ENCODE measurements at places on chromosomes 16 and 17. TPM values are rescaled to one million over a fixed set of nuclear protein-coding genes. Genes with fewer than 3 reads are reported as not detected.
A peak's percentile ranks its signal among the peaks of the same experiment; 100 is the strongest.

PRR15L gene
- not detected for total RNA-seq

- peak; percentile 68 for DNase-seq
These were observed 259.7 kb downstream of the SEC14L1 start for GRCh38 chr17:77400445-77400870.

GRCh38 chr16:56295739-56296527, 104.6 kb downstream of the GNAO1 start:
- no peak for DNase-seq

DNA sequence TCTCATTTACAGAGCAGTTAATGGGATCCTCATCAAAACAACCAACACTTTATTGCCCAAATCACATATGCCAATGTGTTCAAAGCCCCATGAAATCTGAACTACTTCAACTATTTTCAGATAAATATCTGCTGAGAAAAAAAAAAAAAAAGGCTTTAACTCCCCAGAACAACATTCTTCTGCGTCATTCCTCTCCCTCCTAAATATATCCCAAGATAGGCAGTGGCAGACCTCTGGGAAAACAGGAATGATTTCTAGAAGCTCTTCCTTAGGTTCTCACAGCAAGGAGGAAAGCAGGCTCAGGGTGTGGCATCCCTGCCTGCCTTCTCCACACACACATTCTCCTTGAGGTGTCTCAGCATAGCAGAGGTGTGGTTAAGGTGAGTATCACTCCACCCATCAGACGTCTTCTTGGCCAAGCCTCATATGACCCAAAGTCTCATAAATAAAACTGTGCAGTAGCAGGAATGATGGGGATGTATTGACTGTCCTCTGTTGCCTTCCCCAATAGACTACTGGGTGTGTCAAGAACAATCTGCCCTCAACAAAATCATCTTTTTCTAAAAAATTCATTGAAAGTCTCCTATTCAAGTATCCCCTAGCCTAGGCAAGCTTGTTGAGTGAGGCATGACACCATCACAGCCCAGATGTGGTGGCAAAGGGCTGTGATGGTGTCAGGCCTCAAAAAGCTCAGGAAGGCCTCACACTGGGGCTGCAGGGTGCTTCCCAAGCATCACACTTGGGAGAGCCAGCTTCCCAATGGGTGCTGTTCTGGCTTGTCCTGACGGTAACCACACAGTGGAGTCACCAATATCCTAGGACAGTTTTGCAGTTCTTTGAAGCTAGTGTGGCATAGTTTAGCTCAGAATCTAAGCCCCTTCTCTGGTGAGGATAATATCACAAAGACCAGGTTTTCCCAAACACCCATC, 135.4 kb upstream of the SOX9 start:
- no peak for DNase-seq

FOXJ1 gene
- 0.85 TPM for total RNA-seq

Measured in G401 (cell line).